ENCODE measurements at places on chromosomes 12 and 14. TPM values are rescaled to one million over a fixed set of nuclear protein-coding genes. Genes with fewer than 3 reads are reported as not detected.

CLEC4D gene
- polyA plus RNA-seq = not detected

MYF5 gene
- polyA plus RNA-seq = not detected

GTF2H3 gene
- 19.6 TPM for polyA plus RNA-seq

MUCL1 gene
- polyA plus RNA-seq = not detected

KRT81 gene
- not detected for polyA plus RNA-seq

FGF6 gene
- polyA plus RNA-seq = not detected

DTX3 gene
- polyA plus RNA-seq = 4.2 TPM

SSPN gene
- polyA plus RNA-seq = not detected

CDKN1B gene
- 18.9 TPM for polyA plus RNA-seq

ESPL1 gene
- polyA plus RNA-seq = 0.05 TPM

HPD gene
- polyA plus RNA-seq = not detected

DNA sequence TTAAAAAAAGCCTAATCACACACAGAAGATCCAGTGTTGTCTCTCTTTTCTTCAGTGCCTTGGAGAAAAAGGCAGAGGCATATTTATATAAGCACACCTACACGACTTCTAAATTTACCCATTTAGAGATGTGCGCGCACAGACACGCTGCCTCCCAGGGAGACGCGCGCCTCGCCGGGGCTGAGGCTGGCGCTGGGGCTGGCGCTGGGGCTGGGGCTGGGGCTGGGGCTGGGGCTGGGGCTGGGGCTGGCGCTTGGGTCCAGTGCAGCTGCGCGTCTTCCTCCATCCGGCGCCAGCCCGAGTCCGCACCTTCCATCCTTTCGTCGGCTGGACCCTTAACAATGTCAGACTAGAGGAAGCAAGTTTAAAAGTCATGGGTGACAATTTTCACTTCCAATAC, 118.4 kb upstream of the ARID2 start:
- DNase-seq = no peak

DNA sequence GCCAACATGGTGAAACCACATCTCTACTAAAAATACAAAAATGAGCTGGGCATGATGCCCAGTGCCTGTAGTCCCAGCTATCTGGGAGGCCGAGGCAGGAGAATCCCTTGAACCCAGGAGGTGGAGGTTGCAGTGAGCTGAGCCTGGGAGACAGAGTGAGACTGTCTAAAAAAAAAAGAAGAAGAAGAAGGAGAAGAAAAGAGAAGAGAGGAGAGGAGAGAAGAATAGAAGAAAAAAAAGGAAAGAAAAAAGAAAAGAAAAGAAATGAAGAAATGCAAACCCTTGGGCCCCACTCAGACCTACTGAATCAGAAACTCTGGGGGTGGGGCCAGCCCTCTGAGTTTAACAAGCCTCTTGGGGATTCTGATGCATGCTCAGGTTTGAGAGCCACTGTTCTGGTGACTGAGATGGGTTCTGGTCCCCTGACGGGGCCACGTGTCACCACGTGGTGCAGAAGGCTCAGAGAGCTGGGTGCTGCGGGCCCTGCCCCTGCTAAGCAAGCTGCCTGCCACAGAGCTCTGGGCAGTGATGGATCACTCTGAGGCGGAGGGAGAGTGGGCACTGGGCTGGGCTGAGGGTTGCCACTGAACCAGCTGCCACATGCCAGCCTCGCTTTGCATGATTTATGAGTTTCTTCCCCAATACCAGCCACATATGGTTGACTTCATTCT, 37.5 kb downstream of the ERH start:
- no peak for DNase-seq

- DNase-seq = no peak
Observed at GRCh38 chr14:64711039-64711438, 6.8 kb downstream of the PLEKHG3 start.

- peak; percentile 66 for DNase-seq
Observed at GRCh38 chr12:121005346-121005815, 10.9 kb downstream of the C12orf43 start.

DNA sequence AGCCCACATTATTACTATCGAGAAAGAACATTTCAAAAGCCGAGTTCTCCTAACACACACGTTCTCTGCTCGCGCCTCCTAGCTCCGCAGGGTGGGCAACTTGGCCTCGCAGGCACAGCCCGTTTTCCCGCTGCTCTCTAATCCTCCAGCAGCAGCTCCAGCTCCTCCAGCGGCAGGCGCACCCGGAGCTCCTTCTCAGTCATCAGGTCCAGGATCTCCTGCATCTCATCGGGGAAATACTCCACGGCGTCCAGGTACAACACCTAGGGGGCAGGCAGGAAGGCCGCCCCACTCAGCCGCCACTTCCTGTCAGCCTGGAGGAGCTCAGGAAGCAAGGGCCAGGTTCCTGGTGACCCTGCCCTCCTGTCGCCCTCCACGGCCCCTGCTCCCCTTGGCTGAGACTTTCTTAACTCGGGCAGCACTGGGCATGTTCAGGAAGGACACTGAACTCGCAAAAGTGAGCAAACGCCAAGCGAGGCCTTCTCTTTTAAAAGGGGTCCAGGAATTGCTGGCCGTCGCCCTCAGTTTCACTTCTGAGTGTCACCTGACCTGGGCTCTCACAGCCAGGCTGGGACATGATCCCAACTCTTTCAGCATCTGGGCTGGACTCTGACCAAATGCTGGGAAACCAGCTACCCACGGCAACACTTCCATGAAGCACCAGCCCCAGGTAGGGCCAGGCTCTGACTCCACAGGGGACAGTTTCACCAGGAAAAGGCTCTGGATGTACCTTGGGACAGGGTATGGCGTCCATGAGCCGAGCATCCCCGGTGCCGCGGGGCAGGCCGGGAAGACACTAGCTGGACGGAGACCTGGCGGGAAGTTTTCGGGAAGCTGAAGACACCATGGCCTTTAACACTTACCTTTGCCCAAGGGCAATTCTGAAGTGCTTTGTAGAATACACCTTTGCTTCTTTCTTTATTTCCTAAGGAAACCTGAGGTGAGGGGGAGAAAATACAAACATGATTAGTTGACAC, 22.1 kb downstream of the PSMC1 start:
- no peak for DNase-seq

DNA sequence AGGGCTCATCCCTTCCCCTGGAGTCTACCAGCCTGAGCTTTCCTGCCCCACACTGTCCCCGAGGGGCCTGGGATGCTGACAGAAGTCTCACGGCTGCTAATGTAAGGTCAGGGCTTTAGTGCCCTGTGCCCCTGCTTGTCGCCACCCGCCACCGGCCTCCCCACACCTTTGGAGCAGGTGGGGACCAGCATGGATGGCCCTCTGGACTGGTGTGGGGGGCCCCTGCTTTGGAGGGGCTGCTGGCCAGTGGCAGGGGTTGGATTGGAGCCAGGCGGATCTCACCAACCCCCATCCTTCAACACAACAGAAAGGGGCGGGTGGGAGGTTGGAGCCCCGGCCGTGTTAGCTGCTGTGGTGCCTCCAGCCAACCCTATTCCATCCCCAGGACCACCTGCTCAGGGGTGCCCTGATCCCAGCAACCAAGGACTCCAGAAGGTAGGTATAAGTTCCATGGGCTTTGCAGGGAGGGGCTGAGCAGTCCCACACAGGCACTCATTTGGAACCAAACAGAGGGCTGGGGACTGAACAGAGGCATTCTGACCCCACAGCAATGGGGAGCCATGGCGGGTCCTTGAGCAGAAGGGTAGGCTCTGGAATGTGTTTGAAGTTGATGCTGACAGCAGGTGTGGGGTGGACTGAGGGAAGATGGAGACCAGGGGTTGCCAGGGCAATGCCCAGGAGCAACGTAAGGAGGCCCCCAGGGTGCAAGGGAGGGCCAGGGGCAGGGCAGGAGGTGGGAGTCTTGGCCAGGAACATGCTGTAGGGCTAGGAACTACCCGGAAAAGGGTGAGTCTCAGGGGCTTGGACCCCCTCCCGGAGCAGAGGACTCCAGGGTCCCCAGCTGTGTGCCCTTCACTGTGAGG, 145.1 kb upstream of the C14orf180 start:
- no peak for DNase-seq

GRCh38 chr14:67031920-67032774, 157.1 kb upstream of the GARIN2 start:
- DNase-seq = no peak

DNA sequence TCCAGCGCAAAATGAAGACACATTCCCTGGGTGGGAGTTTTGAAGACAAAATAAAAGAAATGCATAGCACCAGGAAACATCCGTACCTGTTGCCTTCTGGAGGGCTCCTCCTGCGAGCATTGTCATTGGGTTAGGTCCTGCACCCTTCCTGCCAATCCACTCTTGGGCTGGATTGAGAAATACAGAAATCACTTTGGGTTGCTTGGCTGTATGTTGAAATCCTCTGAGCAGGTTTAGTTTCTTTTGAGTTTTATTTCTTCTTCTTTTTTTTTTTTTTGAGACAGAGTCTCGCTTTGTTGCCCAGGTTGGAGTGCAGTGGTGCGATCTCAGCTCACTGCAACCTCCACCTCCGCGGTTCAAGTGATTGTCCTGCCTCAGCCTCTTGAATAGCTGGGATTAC, 67.6 kb downstream of the ARF6 start:
- DNase-seq = no peak

DNA sequence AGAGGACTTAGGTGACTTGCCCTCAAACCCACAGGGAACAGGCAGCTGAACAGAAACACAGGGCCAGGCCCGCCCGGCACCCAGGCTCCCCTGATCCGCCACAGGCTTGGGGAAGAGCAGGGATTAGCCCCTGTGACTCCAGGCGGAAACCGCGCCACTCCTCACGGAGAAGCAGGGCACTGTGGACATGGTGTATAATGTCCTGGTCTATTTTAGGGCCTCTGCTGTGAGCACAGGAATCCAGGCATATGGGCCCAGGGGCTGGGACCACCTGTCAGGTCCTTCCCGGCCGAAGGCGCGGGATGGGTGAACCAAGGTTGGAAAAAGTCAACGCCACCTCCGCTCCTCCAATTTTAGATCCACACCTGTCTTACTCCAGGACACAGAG, 34.6 kb upstream of the MEG3 start:
- no peak for DNase-seq

DNA sequence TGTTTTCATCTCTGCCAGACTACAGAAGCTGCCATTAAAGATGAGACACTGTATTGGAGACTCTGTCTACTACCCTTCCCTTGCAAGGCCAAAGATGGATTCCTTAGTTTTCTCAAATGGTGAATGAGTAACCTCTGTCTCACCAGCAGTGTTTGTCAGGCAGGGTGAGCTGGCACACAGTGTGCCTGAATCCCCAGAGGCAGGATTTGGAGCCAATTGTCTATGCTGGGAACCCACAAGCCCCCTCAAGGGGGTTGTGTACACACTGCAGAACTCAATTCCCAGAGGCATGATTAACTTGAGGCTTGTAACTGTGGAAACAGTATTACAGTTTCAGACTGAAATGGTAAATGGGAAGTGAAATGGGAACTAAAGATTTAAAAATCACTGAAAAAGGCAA, 136.8 kb upstream of the PTPRB start:
- DNase-seq = no peak

GRCh38 chr14:75368333-75368732, 59.5 kb upstream of the JDP2 start:
- DNase-seq = no peak

DNA sequence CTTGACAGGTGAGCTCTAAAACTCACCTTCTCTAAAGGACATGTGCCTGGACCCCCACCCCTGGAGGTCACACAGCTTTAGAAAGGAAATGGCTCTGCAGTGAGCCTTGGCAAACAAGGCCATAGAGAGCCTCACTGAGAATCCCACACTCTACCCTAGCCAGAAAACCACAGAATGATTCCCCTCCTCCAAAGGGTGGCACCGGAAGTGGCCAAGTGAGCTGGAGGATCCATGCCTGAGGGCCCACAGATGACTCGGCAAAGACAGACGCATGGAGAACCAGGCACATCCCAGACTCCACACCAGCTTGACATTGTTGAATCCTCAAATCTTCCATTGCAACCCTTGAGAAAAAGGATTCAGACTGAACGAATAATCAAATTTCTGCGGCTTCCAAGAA, 54.2 kb upstream of the PTHLH start:
- no peak for DNase-seq

GRCh38 chr14:95601650-95602049, 66.8 kb downstream of the GLRX5 start:
- no peak for DNase-seq

DNA sequence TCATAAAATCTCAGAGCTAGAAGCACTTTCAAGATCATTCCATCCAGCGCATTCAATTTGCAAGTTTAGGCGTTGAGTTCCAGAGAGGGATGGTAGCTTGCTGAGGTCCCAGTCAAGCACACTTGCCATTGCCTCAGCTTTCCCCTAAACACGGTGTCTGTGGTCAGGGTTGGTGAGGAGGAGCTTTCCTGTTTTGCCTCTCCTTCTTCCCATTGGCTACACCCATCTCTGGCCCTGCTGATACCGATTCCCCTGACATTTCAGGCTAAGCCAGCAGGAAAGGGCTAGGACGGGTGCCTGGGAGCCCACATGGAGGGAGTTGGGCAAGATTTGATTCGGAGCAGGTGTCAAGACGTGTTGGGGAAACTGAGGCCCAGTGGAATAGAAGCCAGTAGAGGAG, 9.1 kb downstream of the NFATC4 start:
- no peak for DNase-seq

GRCh38 chr14:56648508-56649301, 69.1 kb downstream of the TMEM260 start:
- no peak for DNase-seq

GRCh38 chr14:75578102-75578785, at the start of gene FLVCR2:
Gene FLVCR2, plus strand, starts transcription at chr14:75578620. Its CDS starts 353 bp downstream, at chr14:75578973.
- DNase-seq = peak; percentile 62

- no peak for DNase-seq
Observed at GRCh38 chr14:98634043-98634820, 637.8 kb downstream of the BCL11B start.

DNA sequence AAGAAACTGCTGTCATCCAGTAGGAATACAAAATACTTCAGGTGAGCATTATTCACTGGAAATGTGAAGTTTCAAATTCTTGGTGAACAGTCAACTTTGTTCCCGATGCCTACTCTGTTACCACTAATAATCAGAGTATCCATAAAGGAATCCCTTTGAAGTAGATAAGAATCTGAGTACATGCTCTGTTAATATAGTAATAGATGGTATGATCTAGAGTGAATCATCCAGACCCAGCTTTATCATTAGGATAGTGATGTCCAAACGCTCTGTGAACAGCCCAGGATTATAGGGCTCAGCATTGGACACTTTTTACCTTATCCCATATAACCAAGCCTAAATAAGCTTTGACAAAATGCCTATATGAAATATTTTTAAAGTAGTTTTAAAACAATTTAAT, 33.3 kb downstream of the PPP2R3C start:
- no peak for DNase-seq

DNA sequence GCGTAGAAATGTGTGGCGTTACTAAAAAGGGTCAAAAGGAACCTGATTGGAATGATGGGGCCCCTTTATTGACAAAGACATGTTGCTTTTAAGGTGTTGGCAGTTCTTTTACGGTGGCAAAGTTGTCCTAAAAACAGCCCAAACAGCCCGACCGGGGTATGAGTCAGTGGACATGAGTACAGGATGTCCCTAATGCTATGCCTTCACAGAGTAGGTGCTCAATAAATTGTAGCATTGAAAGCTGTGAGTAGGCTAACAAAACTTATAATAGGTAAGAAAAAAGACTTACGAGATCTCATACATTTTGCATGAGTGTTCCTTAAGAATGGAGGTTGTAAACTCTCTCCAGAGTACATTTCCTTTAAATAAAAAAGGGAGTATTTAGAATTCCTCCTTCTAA, 2.6 kb downstream of the ELK3 start:
- DNase-seq = no peak

- DNase-seq = no peak
Observed at GRCh38 chr14:64715628-64716412, 11.6 kb downstream of the PLEKHG3 start.

GRCh38 chr12:73678335-73678734, 859.3 kb upstream of the ATXN7L3B start:
- DNase-seq = no peak

Data from CD4-positive, CD25-positive, alpha-beta regulatory T cell (primary cell).